Epithelial cell of proximal tubule (primary cell): ENCODE measurements at places on chromosomes 12 and 14.

GRCh38 chr14:105281371-105282097 is 19.3 kb downstream of the BRF1 start:
- DNase-seq = peak; percentile 43

GRCh38 chr14:50362764-50363713 is 33.6 kb downstream of the CDKL1 start:
- DNase-seq = no peak

GRCh38 chr14:68808696-68809480 is 16.0 kb upstream of the ZFP36L1 start:
- no peak for DNase-seq

GRCh38 chr12:116015525-116015924 is 262.0 kb downstream of the MED13L start:
- no peak for DNase-seq
